ENCODE measurements at places on chromosomes 2 and 18.

- DNase-seq, result no peak
These were observed 35.1 kb downstream of the SLC30A6 start for GRCh38 chr2:32200814-32201213.

GRCh38 chr2:17461087-17461475 is 57.2 kb downstream of the RAD51AP2 start:
- no peak for DNase-seq

DNA sequence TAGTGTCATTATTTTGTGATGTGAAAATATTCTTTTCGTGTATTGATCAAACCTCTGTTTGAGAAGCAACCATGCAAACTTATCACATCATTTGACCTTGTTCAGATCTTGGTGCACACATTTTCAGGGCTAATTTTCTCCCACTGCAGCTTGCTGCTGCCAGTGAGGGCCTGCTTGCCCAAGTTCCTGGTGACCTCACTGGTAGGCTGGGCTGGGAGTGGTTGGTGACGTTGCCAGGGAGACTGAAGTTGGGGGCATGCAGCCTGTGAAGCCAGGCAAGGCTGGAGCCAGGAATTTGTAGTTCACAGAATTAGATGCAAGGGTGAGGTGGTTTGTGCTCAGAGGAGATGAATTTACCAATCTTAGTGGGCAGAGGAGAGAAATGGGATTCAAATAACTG is 38.5 kb downstream of the PARD3B start:
- no peak for DNase-seq

DNA sequence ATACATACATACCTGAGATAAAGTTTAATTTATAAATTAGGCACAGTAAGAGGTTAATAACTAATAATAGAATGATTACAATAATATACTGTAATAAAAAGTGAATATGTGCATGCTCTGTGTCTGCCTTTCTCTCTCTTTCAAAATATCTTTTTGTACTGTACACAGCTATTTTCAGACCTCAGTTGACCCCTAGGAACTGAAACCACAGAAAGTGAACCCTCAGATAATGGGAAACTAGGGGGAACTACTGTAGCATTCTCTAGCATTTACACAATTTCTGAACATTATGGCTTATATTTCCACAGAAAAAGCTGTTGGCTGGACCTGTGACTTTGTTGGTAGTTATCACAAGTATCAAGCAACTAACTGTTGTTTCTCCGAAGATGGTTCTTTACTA is 25.9 kb downstream of the WDR75 start:
- DNase-seq, result no peak

DNA sequence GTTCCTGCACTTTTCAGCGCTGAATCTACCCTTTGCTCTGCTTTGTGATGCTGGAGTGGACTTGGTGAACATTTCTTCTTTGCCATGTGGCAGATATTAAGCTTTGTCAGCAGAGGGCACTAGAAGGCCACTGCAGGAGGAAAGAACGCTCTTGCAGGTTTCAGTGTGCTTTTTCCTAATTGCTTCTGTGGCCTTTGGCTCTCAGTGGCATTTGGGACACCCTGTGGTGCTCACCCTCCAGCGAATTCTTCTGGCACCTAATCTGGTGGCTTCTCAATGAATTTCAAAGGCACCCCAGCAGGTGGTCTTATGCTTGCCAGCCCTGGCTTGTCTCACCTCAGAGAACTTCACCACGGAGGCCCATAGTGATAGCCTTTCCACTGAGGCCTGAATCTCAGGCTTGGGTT is 146.7 kb downstream of the MYO3B start:
- DNase-seq, result peak; percentile 34

DNA sequence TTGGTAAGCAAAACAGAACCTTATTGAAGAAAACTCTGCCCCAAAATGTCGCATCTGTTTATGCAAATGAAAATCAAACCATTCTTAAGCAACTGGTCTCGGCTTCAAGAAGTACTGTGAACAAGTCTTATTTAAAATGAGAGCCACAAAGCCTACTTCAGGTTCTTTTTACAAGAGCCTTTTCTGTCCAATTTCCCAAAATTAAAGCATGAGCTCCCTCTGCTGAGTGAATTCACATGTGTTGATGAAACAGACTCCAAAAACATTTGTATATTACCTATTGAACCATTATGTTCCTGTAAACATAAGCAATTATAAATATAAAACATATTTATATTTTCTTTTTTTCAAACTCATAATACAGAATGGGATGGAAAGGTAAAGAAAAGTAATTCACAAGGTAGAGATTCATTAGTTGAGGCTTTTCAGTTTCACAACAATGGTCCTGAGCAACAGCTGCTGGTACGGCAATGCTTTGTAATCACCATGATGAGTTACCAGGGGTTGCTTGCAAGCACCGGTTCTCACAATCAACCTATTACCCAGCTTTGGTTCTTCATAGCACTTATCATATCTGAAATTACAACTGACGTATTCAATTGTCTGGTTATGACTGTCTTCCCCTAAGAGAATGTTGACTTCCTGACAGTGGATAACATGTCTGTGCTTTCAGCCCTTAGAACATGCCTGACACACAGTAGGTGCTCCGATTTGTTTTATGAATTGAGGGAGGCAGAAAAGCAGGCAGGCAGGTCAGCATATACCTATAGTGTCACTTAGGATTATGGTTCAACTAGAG is 108.4 kb upstream of the BZW1 start:
- peak; percentile 70 for DNase-seq

DNA sequence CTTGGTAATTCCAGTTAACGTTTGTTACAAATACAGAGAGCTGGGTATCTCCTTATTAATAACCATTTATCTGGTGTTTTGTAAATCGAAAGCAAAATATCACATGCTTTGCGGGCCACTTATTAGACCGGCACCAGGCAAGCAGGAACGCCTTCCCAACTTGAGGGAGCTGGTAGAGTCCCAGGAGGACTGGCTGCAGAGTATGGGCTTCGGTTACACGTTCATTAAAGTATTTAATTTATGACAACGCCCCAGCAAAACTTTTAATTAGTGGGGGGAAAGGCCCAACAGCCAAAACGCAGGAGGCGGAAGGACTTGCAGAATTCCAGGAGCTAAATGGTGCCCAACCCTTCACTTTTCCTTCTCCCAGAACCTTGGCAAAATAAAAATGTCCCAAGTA is 3.7 kb downstream of the SMAD7 start:
- DNase-seq, result no peak

GRCh38 chr2:223108351-223109050 is 56.5 kb downstream of the KCNE4 start:
- peak; percentile 27 for DNase-seq

GRCh38 chr2:138475277-138475776 is 26.2 kb upstream of the SPOPL start:
- no peak for DNase-seq

DNA sequence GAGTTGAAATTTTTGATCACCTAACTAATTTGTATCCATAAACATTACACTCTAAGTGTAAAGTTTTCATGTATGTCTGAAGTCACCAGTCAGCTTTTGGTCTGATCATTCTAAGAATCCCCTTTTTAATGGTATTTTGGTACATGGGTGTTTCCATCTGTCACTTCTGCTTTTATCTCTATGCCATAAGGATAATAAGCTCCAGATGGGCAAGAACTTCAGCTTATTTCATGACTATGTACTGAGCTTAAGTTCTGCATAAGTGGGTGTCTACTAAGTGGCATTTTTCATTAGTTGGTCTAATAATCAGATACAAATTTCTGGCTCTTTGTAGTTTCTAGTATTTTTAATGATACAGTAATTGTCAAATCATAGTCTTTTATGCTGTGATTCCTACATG is 20.4 kb downstream of the UBXN4 start:
- no peak for DNase-seq

DNA sequence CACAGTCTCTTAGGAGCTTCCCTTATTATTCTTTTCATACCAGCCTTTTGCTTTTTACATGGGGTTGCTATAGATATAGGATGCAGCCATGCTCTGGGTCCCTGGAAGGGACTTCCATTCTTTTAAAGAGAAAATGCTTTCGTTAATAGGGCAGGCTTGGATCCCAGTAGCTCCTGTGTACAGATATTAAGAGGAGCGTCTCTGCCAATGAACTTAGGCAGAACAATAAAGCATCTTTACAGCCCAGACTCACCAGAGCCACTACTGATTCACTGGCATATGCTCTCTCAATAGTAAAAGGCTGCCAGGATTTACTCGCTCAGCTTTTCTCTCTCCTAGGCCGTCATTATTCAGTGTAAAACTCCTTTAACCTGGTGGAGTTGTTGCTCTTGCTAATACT is 1385.4 kb upstream of the PIK3C3 start:
- DNase-seq, result no peak

DNA sequence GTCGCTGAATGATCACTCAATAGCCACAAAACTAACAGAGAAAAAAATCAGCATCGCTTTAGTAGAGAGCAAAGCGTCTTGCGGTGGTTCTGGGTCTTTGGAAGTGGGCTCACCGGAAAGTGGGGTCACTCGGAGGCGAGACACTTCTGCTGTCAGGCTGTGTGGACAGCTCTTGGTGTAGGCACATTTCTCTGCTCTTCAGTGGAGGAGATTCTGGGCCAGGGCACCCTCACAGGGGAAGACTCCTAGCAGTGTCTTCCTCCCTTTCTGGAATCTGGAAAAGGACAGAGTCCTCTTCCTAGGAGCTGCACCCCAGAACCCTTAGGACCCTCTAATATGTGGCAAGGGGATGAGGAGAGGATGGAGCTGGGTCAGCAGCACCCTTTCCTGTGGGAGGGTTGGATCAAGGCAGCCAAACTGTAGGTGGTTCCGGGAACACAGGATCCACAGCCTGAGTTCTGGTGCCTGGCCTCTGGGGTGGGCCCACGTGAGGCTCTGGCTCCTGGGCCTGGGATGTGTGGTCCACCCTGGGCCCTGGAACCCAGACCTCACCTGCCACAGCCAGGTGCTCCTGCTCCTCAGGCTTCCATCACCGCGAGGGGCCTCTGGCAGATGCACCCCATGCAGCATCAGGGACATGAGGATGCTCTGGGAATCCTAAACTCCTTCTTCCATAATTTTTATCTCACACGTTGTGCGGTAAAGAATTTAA is 25.1 kb downstream of the GPR35 start:
- DNase-seq, result no peak

GRCh38 chr2:237486819-237487448 is at the start of gene MLPH:
Gene MLPH (plus strand): TSS chr2:237487251. CDS start chr2:237493427, 6,176 bp downstream.
- no peak for DNase-seq

DNA sequence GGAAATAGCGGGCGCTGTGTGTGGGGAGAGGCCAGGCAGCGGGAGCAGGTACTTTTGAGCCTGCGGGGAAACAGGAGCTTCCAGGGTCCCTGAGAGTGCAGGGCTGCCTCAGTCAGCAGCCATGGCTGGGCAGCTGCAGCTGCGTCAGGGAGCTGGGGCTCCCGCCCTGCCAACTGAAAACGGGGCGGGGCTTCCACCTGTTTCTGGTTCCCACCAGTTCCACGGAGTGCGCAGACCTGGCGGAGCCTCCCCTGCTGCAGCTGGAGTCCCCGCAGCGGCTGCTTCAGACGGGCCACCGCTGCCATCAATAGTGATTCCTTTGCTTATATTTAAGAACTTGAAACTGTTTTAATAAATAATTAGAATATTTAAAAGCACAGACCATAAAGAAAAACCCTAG is 30.6 kb upstream of the RPRM start:
- no peak for DNase-seq

DNA sequence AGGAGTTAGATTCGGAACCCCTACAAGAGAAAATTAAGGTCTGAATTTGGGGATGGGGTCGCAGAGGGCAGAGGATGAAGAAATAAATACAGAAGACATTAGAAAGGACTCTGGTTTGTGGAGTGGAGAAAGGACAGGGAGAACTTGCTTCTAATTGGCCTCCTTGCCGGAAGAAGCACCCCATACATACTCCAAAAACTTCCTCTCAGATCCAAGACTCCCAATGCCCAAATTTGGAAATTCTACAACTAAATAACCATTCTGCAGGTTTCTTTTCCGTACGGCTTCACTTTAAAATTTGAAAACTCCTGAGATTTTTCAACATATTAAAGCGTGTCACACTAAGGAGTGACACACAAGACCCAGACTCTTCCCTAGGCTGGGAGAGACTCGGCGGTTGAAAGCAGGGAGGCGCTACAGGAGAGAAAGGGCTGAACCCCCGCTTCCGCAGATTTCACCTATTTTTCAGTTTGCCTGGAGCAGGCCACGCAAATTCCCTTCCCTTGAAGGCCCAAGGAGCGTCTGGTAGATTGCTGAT is 478 bp downstream of the CLHC1 start:
- DNase-seq, result peak; percentile 19

DNA sequence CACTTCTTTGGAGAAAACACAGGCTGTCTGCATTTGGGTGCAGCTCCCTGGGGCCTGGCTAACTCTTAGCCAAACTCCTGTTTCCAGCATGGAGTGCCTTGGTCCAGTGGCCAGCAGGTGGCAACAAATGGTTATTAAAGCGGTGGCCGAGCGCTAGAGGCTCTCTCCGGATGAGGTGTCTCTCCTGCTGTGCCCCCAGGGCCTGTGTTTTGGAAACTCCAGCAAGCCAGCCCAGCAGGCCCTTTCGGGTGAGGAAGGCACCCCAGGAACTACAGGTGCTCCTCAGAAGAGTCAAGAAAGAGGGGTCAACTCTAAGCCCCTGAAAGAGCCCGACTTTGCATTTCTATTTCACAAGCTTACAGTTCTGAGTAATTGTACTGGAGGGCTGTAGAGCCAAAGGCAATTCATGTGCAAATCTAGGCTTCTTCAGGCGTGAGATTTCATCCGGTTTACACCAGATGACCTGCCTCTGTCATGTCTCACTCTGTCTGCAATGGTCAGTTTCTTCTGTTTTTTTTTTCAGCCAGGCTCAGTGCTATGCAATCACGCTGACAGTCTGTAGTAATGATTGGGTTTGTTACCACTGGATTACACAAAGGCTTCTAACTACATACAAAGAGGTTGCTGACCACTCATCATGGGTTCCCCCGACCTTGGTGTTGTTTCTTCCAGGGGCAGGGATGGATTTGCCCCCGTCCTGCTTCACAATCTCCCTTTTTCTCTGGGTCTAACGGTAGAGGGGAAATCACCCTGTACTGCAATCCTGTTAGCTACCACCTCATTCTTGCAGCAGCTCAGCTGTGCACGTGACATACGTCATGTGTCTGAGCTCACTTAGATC is 7.6 kb upstream of the CHRNA1 start:
- peak; percentile 81 for DNase-seq

- no peak for DNase-seq
These were observed 79.9 kb downstream of the LNPK start for GRCh38 chr2:175922160-175922559.

DNA sequence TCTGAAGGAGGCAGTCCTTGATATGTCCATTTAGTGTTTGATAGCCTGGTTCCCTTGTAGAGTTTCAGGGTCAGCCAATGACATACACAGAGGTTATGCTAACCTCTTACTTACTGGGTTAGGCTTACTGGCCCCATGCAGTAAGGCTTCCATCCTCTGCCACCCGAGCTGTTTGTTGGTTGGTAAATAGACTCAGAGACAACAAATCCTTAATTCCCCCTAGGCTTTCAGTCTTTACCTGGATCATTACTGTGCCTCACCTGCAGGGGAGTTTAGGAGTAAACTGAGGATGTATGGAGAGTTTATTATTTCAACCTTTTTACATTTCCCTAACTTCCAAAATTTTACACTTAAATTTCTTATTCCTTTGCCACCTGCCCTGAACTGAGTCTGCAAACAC is 452.7 kb upstream of the HNMT start:
- no peak for DNase-seq
